HT1080 (cell line): ENCODE measurements at places on chromosomes 3 and 15.

- DNase-seq = no peak
Measured at GRCh38 chr15:79450648-79451047, 18.5 kb downstream of the MINAR1 start.

- DNase-seq = no peak
Measured at GRCh38 chr15:95265419-95265997, 1034.1 kb downstream of the MCTP2 start.

GRCh38 chr3:141723255-141723654 lies 14.8 kb upstream of the RNF7 start:
- DNase-seq = no peak

GRCh38 chr3:191143224-191143623 lies 55.8 kb upstream of the OSTN start:
- DNase-seq = no peak

DNA sequence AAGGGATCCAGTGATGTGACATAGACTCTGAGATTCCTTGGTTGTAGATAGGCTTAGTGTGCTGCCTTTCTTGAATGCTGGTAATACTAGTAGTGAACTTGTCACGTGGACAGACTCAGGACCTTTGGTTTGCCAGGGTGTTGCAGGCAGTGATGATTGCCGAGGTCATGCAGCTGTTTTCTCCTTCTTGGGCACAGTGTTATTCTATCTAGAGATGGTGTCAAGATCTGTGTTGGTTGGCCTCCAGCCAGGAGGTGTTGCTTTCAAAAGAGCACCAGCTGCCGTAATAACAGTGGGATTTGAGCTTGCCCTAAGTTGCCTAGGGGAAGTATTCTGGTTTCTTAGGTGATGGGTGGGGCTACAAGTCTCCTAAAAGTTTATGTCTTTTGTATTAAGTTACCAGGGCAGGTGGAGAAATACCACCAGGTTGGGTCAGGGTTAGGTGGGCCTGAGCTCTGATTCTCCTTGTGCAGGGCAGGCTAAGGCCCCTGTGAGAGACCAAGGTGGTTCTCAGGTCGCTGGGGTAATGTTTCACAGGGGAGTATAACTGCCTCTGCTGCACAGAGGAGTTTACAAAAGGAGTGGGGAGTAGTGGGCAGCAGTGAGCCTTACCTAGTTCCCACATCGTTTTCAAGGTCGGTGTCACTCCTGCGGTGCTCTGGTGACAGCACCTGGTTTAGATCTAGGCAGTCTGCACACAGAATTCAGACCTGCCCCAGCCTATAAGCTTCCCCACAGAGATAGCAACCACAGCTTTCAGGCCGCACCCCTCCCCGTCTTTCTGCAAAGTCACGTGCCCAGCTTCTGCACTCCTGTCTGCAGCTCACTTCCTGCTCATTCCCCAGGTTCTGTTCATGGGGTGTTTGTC lies 350.3 kb downstream of the DOCK3 start:
- DNase-seq = peak; percentile 17

DNA sequence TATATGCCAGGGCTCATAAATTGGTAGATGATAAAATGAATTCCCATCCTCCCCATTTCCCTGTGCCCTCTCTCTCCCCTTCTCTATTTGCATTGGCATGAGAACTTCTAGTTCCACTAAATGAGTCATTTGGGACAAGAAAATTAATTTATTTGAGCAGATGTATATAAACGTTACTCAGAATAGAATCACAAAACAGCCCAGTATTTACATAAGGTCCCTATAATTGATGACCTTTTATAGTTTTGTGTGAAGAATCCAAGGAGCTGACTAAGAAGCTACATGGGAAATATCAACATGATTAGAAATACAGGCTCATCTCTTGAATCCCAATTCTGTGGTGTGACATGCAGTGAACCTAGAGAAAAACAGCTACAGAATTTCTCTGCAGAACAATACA lies 617.7 kb upstream of the NR2F2 start:
- DNase-seq = peak; percentile 8

- no peak for DNase-seq
Measured at GRCh38 chr3:175163686-175164085, 304.6 kb downstream of the NAALADL2 start.

DNA sequence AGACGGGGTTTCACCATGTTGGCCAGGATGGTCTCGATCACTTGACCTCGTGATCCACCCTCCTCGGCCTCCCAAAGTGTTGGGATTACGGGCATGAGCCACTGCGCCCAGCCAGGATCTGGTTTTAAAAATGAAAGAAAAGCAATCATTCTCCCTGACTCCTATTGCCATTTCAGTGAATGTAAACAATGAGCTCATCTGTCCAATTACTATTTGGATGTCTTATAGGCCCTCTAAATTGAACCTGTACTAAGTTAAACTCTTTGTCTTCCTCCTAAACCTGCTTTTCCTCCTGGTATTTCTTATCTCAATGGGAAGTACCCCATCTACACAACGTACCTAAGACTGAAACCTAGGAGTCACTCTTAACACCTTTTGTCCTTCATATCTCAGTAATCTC lies 23.7 kb downstream of the PCYT1A start:
- DNase-seq = no peak

DNA sequence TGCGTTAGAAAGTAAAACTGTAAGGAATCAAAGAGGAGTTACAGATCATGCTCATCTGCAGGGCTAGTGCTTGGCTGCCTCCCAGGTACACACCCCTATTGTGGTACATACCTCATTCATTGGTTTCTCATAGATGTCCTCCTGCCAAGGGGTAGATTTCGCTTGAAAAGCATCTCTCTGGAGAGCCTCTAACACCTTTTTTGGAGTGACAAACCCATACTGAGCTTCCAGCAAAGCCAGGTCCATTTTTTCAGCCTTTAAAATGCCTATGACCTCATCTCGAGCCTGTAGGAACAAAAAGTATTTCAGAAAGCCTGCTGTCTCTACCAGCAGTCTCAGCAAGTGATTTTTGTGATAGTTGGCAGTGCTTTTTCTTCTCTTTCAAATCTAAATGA lies 112.1 kb downstream of the CMSS1 start:
- DNase-seq = peak; percentile 24

DNA sequence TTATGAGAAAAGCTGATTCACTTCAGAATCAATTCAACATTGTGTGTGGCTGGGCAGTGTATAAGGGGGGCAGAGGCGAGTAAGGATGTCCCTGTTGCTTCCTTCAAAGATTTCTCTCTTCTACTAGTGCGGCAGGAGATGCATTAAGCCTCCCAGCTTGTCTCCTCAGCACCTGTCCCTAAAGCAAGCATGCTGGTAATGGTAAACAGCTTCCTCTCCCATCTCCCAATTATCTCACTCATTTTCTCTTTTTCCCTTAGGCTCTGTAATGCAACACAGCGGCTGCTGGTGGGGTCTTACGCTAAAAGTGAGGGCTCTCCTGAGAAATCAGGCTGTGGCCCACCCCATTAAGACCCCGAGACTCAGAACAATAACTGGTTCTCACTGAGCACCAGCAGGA lies 306.4 kb upstream of the ROPN1 start:
- DNase-seq = no peak

DNA sequence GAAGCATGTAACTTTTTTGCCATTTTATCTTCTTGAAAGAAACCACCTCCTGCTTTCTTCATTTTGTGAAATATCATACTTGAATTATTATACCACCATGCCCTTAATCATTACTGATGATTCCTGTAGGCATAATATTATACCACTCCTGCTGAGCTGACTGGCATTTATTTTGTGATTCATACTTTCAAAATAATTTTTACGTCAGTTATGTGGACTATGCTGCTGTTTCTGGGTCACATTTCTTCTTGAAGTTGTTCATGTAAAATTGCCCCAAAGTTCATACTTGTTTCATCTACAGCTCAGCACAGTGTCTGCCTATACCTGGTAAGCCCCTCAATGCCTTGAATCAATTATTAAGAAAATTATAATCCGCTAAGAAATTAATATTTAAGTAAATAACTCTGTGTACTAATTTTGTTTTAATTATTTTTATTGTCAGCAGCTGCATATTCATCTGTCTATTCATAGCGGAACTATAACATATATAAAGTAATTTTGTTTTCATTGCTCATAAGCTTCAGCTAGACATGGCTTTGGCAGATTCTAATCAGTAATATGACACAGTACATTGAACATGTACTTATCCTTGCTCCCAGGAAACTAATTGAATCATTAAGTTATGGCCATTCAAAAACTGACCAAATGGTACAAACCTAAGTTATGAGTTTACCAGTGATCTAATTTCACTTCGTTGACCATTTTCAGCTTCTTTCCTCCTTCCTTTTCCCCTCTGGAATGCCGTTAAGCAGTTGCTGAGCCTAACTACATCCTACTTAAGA lies 160.0 kb downstream of the NAALADL2 start:
- no peak for DNase-seq

- peak; percentile 67 for DNase-seq
Measured at GRCh38 chr3:69665026-69665737, 74.1 kb upstream of the MITF start.

DNA sequence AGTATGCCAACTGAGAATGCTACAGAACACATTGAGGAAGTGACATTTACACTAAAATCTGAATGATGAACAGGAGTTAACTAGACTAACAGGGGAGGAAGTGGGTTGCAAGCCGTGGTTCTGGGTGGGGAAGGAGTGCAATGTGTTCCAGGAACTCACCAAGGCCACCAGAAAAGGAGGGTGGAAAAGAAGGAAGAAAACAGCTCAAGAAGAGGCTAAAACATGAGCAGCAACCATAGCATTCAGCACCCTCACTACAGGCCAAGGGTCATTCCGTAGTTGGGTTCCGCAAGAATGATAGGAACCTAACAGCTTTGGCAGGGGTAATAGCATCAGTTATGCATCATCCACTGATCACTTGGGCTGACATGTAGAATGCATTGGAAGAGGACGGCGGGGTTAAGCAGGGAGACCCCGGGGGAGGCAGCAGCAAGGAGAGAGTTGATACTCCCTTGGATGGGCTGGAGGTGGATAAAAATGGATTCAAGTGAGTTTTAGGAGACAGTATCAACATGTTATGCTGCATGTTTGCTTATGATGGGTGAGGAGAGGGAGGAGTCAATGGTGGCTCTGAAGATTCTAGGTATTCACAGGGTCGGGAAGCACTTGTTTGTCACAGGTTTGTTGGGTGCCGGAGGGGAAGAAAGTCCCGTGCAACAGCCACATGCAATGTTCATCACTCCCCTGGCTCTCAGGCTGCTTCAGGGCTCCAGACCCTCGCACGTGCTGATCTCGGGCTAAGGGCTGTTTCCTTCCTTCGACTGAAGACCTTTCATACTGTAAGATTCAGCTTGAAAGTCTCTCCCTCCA lies 53.2 kb downstream of the LIPC start:
- no peak for DNase-seq

DNA sequence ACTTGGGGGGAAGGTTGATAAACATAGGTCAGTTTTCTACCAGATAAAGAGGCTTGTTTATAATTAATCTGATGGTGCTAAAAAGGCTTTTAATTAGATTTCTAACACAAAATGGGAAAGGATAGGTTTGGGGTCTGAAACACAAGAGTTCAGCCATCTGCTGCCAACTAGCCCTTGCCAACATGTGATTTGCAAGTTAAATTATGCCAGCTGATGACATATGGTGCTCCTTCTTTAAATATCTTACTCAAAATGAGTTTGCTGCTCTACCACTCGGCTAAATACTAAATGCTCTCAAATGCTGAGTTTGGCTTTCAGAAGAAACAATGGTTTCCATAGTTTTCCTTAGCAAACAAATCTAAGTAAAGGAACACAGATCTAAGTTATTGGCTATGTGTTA lies 557.8 kb upstream of the CCDC54 start:
- no peak for DNase-seq

- DNase-seq = no peak
Measured at GRCh38 chr15:27183201-27183600, 212.2 kb downstream of the GABRG3 start.

DNA sequence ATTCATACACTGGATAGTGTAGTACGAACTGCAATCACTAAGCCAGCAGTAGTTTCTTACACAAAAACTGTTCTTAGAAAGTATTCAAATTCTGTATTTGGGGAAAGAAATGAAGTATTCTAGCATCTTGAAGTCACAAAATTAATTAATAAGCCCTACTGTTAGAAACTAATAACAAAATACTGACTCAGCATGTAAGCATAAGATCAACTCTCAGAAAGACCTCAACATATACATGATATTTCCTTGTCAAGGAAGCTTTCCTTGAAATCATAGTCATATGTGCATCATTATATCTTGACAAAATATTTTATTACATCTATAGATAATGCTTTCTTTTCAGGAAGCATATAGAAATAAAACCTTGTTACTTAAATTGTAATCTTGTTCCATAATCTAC lies 115.5 kb upstream of the GOLGA6L6 start:
- no peak for DNase-seq

DNA sequence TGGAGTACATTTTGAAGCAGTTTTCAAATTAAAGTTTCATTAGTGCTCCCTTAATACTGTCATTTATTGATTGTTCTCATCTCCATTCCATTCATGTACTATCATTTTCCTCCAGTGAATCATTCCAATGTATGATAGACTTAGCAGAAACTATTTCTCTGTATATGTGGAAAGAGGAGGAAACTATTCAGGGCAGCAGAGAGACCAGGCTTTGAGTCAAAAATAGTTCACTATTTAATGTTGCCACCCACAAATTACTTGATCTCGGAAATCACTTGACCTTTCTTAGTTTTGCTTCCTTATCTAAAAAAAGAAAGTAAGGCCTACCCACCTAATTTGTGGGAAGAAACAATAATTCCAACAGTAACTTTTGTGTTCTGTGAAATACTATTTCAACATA lies 610.5 kb upstream of the ZNF385D start:
- no peak for DNase-seq

- DNase-seq = no peak
Measured at GRCh38 chr3:59690886-59691285, 641.1 kb upstream of the CFAP20DC start.

DNA sequence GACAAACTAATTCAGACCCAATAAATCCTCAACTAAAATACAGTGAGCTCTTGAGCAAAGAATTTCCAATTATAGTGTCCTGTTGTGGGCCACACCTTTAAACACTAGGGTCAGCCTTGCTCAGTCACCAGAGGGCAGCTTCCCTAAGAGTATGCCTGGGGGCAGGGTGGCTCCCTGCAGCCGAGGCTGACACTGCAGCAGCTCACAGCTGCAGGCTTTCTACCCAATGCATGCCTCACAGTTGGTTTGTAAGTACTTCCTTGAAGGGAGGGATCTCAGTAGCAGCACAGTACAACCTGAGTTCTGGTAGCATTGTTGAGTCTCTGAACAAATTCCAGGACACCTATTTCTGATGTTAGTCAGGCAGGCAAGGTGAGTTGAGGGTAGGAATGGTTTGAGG lies 335.6 kb downstream of the TUSC7 start:
- DNase-seq = no peak

GRCh38 chr3:171965067-171965712 lies 74.2 kb upstream of the FNDC3B start:
- DNase-seq = no peak

DNA sequence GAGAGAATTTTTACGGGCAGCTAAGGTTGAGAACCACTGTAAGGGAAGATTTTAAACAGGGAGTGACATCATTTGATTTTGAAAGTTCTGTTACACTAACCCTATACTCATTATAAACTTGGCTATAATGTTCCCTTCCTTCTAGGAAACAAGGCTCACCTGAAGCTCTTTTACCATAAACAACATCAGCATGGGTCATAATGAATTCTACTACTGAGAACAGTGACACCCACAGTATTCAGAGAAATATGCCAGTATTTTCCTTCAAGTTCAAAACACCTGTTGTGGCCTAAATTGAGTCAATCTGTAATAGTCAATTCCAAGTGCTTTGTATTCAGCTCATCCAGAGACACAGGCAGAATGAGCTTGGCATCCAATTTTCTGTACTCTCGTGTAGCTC lies 175.3 kb upstream of the STT3B start:
- no peak for DNase-seq

GRCh38 chr15:81373775-81374395 lies at the start of gene TMC3:
TSS of gene TMC3 (minus strand) at chr15:81374213. CDS start at chr15:81374077, 136 bp downstream.
- DNase-seq = no peak
